ENCODE measurements at places on chromosomes 2 and 18.

DNA sequence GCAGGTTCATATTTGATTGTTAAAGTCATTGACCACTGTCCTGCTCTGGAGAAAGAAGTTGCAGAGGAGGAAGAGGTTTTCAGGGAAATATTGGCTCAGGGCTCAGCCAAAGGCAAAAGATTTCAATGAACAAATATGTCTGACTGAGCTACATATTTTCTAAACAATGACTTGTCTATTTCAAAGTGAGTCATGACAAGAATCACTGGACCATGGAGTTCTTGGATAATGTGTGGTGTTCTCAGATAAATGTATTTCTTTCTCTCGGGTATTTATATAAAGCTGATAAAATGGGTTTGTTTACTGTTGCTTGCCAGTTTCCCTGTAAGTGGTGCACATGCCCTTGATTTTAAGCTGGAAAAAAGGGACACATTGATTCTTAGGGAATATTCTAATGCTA is 34.3 kb upstream of the RMP24 start:
- DNase-seq = no peak

DNA sequence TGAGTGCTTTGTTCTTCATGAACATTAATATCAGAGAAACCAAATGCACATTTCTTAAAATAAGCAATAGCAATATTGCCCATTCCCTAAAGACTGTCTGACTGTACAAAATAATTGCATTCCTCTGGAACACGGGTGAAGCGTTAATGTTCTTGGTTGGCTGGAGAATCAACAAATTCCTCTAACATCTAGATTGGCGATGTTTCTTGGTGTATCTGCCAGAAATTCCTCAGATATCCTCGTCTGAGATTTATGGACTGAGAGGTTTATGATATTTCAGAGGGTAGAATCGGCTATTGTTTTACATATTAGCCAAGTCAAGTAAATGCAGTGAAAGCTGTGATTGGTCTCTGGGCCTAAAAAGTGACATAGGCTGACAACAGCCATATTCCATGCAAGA is 27.1 kb upstream of the SPTBN1 start:
- no peak for DNase-seq

DNA sequence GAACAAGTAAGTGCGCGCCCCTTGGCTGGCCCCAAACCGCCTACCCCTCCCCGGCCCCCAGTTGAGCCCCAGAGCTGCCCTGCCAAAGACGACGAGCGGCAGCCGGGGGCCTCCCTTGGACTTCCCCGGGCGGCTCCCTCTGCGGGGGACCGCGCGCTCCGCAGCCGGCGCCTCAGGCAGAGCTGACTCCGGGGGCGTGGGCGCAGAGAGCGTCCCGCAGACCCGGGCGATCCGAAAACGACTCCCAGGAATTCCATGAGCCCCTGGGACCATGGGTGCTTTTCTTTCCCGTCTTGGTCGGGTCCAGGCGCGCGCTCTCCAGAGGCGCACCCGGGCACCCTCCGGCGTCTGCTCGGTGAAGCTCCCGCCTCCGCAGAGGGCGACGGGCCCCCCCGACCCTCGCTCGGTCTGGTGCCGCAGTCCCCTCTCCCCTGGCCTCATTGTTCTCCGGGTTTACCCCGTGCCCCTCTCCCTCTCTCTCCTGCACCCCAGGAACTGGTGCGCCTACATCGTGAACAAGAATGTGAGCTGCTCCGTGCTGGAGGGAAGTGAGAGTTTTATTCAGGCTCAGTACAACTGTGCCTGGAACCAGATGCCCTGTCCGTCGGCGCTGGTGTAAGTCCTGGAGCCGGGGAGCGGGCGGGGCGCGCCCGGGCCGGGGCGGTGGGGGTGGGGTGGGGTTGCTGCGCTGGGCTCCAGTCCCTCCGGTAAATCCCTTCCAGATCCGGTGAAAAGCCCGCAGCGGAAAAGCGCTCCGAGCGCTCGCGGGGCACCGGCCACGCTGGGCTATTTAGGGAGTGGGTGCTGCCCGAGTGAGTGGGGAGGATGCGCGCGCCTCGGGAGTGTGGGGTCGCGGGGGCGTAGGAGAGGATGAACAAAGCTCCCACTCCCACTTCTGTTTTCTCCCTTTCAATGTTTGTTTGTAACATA is 776 bp downstream of the EMILIN2 start:
- DNase-seq = no peak

DNA sequence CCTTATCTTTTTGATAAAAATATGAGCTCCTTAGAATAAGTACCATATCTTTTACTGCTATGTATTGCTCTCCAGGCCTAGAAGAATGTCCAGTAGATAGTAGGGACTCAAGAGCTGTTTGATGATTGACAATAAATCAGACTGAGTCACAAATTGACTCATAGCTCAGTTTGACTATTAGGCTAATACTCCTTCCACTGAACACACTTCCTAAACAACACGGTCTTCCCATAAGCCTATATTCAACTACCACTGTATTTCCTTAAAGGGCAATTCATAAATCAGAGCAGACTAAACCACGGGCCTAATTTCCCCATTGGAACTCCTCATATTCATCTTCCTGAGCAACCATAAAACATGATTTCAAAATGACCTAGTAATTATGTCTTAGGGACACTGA is 258.5 kb downstream of the ALK start:
- DNase-seq = no peak

DNA sequence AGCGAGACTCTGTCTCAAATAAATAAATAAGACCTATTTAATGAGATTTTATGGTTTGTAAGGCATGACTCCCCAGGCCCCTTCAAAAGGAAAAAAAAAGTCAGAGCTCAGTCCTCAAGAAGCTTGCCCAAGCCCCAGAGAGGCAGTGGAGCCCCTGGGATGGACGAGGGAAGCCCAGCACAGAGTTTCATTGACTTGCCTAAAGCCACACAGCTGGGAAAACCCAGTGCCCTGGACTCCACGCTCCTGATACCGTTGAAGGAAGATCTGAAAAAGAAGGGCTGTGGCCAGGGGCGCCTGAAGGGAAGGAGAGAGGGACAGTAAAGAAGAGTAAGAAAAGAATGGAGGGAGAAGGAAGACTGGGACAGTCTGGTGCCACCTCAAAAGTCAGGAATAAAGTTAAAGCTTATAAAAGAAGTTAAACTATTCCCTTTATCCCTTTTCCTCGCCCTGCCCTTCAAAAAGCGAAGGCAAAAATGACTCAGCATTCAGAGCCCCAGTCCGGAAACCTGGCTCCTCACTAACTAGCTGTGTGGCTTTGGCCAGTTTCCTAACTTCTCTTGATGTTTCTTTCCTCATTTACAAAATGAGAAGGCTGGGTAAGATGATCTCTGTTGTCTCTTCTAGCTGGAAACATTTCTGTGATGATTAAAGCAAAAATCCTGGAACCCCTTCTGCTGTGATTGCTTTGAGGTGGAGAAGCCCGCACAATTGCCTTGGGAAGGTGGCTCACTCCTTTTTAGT is 46.7 kb downstream of the LYPD1 start:
- DNase-seq = peak; percentile 28

DNA sequence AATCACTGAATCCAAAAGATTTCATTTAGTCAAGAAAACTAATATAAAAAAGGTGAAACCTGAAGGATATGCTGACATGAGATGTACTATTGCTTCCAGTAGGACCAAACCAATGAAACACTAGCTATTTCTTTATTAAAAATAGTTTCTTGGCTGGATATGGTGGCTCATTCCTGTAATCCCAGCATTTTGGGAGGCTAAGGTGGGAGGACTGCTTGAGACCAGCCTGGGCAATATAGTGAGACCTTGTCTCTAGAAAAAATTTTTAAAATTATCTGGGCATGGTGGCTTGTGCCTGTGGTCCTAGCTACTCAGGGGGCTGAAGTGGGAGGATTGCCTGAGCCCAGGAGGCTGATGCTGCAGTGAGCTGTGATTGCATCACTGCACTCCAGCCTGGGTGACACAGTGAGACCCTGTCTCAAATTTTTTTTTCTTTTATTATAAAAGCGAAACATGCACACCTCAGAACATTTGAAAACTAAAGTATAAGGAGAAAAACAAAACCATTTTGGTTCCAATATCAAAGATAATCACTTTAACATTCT is 266.2 kb downstream of the TGIF1 start:
- DNase-seq = no peak

DNA sequence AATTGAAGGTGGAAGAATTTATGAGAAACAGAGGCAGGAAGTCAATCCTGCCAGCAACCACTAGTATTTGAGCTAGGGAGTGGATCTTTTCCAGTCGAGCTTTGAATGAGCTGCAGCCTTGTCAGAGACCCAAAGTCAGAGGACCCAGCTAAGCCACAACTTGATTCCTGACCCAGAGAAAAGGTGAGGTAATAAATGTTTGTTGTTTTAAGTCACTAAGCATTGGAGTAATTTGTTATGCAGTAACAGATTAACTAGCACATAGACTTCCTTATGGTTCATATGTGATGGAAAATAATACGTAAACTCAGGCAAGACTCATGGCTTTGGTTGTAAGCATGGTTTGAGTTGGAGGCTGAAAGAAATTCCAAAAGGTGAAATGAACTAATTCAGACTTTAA is 21.6 kb downstream of the EFEMP1 start:
- no peak for DNase-seq

- DNase-seq = no peak
Measured at GRCh38 chr2:12442476-12442847, 274.3 kb upstream of the TRIB2 start.

GRCh38 chr2:224927646-224928173 is 114.6 kb downstream of the DOCK10 start:
- DNase-seq = peak; percentile 79

- no peak for DNase-seq
Measured at GRCh38 chr2:65032019-65032975, 23.9 kb upstream of the CEP68 start.

DNA sequence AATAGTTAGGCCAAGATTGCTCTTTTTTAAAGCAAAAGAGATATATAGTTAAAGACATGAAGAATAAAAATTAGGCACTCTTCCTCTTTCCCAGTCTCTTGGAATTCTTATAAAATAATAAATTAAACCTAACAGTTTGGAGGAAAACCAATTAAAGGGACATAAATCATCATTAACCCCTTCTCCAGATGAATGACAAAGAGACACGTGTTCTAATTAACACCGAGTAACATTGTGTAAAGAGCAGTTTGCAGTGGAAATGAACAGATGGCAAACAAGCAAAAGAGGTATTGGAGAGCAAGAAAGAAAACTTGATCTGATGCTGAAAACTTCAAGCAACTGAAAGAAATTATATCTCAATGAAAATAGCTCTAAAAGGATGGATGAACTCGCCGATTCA is 48.4 kb downstream of the BCL2 start:
- DNase-seq = no peak

DNA sequence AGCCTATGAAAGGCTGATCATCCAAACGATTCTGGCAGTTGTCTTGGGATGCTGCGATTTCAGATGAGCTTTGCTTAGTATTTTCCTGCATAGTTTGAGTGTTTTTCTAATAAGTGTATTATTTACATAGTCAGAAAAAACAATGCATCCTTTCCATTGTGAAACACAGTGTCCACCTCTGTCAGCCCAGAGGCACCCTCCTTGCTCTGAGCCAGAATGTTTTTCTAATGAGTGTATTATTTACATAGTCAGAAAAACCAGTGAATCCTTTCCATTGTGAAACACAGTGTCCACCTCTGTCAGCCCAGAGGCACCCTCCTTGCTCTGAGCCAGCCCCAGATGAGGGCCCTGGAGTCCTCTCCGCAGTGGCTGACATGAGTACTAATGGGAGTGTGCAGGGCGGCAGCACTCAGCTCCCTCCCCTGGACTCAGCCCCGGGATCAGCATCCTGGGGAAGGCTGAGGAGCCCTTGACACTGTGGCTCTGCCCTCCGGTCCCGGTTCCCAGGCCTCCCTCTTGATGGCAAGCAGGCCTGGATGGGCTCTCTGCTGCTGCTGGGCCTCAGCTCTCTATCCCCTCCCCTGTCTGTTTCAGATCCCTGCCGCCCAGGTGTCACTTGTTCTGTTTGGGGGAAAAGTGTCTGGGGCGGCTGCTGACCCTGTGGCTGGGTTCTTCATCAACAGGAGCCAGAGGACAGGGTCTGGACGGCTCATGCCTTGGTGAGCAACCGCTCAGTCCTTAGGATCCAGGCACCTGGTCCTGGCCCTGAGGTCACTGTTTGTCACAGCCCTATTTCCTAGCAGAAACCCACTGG is 5.9 kb downstream of the MFSD2B start:
- DNase-seq = peak; percentile 24

GRCh38 chr2:194564422-194564821 is 1092.6 kb upstream of the SLC39A10 start:
- DNase-seq = no peak

GRCh38 chr2:131077966-131078365 is 15.3 kb downstream of the FAM168B start:
- DNase-seq = no peak

GRCh38 chr2:205767617-205768016 is 85.3 kb downstream of the NRP2 start:
- DNase-seq = no peak

- no peak for DNase-seq
Measured at GRCh38 chr2:8847400-8847799, 10.0 kb upstream of the KIDINS220 start.

DNA sequence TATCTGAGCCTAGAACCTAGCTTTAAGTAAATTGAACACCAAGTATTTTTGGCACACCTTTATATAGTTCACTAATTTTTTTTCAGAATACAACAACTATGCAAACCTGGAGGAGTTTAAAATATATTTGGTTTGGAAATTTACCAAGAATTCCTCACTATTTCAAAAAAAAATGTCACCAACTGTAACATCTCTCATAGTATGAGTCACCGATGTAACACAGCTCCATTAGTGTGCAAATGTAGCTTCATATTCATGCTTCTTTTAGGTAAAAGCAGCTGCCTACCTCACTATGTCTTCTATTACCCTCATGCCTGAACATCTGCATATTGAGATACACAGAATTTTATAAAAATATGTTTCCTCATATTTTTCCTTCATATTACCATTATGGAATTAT is 80.5 kb downstream of the NRXN1 start:
- no peak for DNase-seq

DNA sequence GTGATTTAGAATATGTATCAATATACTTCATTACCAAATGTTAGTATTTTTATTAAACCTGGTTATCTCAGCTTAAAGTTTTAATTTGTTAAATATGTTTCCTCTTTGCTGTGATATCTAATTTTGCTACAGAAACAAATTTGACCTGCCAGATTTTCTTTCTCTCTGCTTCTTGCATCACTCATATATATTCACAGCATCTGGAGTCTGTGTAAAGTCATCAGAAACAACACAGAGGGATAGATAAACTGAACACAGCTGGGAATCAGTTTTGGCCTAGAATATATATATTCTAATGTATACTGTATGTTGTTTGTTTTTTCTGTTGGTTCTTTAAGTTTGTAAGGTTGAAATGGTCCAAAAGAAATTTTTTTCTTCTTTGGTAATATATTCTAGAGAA is 8.5 kb downstream of the PSMD14 start:
- no peak for DNase-seq

DNA sequence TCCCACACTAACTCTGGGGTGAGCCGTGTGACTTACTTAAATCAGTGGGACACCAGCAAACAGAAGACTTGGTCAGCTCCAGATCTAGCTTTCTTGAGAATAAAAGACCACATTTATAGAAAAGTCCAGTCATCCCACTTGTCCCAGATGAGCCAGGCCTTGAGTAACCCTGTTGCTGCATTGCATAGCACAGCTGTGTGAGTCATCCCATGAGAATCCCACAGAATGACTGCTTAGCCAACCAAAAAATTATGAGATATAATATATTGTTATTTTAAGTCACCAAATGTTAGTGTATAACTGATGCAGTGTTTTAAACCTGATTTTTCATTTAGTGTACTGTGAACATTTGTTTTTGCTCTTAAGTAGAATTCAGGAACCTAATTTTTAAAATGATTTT is 94.2 kb upstream of the FSHR start:
- DNase-seq = peak; percentile 93

GRCh38 chr2:225660262-225661131 is 261.0 kb downstream of the NYAP2 start:
- no peak for DNase-seq

Measured in AG04449 (cell line).